Progenitor cell of endocrine pancreas (in vitro differentiated cells): ENCODE measurements at places on chromosomes 1 and 21.
A peak's percentile ranks its signal among the peaks of the same experiment; 100 is the strongest.

DNA sequence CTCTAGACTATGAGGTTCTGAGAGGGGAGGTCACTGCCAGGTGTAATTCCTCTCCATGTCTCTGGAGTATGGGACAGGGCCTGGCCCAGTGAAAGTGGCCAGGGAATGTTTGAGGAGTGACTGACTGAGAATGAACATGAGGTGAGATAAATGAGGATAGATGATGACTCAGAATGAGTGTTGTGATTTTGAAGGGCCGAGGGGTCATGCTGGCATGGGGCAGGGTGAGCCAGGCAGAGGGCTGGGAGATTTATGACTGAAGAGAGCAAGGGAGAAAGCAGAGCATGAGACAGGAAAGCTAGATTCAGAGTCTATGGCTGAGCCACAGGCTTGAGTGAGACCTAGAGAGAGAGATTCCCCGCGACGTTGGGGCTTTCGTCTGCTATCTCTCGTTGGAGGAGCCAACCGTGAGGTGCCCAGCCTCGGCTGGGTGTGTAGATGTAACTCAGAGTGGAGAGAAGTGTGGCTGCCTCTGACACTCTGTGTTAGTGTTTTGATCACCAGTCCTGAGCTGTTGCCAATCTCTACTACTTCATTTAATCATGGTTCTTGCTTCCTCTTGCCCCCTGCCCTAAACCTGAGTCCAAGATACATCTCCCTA lies 50.1 kb downstream of the FOXD2 start:
- peak; percentile 1 for DNase-seq

- no peak for DNase-seq
Measured at GRCh38 chr1:113205980-113206766, 133.2 kb downstream of the LRIG2 start.

GRCh38 chr1:64590316-64590715 lies 120.4 kb downstream of the CACHD1 start:
- no peak for DNase-seq

- no peak for DNase-seq
Measured at GRCh38 chr1:204041232-204041767, 31.6 kb upstream of the SOX13 start.
